AG09319 (cell line): ENCODE measurements at places on chromosomes 4 and X.

DNA sequence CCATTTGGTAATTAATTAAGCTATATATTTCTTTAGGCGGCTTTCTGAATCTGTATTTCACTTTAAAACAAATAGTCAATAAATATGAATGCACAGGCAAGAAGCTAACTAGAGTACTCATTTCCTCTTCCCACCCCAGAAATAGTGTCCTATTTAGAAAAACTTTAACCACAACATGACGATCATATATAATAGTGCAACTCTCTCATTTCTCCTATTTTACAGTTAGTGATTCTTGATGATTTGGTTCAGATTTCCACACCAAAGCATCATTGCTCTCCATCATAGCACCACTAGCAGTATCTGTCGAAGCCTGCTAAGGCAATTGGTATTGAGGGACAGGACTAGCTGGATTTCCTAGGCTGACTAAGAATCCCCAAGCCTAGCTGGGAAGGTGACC, 184.0 kb upstream of the GALNTL6 start:
- DNase-seq: no peak

DNA sequence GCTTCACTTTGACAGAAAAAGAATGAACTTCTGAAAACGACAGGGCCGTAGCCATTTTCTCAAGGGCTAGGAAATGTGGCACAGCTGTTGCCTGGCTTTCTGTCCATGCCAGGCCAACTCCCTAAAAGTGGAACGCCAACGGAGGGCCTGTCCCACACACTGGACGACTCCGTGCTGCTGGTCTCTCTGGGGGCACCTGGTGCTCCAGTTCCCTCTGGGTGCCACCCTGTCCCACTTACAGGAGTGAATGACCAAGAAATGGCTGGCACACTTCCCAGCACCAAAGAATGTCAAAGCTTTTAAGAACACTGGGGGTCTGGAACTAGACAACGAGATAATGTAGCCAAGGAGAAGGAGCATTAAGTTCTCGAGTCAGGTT, 40.9 kb downstream of the GATB start:
- no peak for DNase-seq

DNA sequence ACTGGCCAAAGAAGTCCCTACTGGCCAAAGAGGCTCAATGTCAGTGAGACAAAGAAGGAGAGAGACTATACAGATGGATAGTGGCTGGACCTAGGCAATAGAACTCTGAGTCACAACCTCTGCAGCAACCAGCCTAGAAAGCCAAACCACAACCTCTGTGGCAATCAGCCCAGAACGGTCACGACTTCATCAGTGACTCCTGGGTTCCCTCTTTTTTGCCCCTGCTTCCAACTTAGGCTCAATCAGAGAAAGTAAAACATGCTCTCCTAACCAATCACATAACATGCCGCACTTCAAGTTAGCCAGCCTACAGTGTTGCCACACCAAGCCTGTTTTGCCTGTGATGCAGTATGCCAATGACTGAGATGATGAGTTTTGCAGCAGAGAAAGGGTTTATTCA, 203.4 kb downstream of the ANAPC10 start:
- no peak for DNase-seq

- no peak for DNase-seq
Measured at GRCh38 chrX:70453024-70453618, 8.5 kb downstream of the DLG3 start.

- DNase-seq: no peak
Measured at GRCh38 chr4:55154933-55155332, 29.5 kb upstream of the KDR start.

- no peak for DNase-seq
Measured at GRCh38 chr4:96149894-96150293, 310.0 kb downstream of the PDHA2 start.

DNA sequence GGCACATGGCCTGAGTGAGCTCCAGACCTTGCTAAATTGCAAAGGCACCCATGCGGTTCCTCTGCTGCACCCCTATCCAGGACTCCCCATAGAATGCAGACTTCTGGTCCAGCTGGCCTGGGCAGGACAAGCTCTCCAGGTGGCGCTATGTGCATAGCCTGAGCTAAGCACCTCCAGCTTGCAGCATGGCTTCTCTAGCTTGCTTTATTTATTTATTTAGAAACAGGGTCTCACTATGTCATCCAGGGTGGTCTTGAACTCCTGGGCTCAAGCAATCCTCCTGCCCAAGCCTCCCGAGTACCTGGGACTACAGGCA, 5.5 kb upstream of the WFS1 start:
- no peak for DNase-seq

- no peak for DNase-seq
Measured at GRCh38 chr4:72022553-72022952, 9.2 kb upstream of the NPFFR2 start.

GRCh38 chrX:54695231-54695630, 102.8 kb downstream of the ITIH6 start:
- no peak for DNase-seq

DNA sequence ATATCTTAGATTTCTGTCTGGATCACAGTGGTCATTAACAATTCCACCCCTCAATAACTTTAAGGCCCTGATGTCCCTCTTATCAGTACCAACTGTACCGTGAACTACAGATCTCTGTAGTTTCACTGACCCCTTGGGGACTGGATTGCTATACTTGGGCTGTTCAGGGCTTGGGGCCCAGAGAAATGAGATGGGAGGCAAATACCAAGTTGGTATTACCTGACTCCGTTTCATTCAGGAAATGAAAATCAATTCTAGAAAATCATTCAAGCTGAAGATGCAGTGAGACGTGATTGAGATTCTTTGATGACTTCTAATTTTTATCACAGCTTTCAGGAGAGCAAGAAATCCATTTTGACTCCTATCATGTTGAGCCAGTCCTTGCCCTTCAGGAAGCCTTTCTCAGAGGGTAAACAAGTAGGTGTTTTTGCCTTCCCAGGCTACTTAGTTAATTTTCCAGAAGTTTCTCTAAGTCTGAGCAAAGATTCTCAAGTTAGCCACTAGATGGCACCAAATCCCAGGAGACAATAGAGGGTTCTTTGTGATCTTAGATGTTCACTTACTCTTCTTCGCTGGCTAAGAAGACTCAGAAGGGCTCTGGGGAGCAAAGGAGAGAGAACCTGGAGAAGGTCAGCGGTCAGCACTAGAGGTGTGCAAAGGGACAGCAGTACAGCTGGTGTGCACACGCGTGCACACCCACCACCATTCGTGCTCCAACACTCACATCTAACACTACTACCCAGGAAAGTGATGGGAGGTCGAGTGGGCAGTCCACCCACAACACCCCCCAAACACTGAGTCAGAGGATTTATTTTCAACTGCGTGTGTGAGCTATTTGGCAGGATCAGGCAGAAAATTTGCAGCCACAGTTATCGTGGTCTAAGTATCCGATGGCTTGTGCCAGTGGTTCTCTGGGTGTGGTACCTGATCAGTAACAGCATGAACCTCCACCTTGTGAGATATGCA, 7.4 kb downstream of the HNRNPH2 start:
- DNase-seq: peak; percentile 59

- DNase-seq: no peak
Measured at GRCh38 chr4:182554736-182555135, 311.5 kb downstream of the TENM3 start.

- no peak for DNase-seq
Measured at GRCh38 chrX:107429090-107429489, 20.4 kb upstream of the FRMPD3 start.

DNA sequence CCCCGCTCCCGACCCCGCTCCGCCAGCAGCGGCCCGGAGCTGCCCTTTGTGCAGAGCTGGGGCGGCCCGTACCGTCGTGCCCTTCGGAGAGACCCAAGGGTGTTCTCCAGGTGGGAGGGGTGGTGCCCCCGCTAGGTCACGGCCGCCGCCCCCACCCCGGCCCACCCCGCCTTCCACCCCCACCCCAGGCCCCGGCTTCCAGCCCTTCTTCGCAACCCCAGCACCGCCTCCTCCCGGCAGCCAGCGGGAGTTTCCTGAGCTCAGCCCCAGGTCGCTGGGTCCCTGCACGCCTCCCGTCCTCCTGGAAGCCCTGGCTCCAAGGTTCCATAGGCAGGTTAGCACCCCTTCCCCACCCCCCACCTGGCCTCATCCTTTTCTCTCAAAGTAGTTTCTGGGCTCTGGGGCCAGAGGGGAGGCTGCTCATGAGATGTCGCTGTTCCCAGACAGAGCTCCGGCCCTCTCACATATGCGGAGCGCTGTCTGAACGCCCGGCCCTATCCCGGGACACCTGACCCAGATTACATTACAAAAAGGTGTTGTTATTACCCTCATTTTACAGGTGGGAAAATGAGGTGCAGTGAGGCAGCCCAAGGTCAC, 25.2 kb upstream of the FGFR3 start:
- DNase-seq: no peak

DNA sequence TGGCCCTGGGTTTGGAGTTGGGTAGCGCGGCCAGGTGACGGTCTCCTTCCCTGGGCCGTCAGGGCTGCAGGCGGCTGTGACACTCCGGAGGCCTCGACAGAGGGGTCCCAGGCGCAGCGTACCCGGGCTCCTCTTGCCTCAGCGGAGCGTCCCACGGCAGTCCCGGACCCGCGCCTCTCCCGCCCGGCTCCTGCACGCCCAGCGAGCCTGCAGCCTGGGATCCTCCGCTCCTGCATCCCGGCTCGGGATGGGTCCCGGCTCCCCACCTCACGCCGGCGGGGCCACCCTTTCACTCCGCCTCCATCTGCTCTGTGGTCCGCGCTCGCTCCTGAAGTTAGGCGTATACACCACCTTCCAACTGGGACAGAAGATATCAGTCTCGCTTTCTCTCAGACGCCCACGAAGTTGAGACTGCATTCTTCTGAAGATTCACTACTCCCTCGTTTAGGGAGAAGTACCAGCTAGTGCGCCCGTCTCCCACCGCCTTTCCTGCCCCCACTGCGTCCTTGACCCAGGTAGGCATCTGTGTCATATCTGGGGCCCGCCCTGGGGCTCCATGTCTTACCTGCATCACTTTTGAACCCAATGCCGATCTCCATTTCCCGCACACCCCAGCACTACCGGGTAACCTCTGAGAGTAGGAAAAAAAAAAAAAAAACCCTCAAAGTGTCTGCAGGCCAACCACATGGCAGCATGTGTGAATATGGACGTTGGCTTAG, 32.3 kb upstream of the KDR start:
- no peak for DNase-seq

- DNase-seq: no peak
Measured at GRCh38 chr4:2741626-2742025, 14.5 kb downstream of the TNIP2 start.

DNA sequence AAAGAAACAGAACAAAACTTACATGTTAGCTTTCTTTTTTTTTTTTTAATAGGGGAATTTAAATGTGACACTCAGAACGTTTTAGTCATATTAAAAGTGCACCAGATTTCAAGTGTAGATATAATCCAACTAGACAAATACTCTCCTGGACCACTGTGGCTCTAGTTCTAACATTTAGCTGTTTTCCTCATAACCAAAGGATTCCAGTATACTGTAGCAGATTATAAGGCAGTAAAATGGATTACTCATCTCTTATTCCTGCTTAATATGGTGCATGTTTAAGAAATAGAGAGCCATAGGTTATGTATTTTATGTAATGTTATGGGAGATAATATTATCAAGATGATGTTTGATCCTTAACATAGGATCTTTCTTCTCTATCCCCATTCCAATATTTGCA, 1339.5 kb upstream of the AGA start:
- DNase-seq: no peak

GRCh38 chr4:188196134-188196735, 57.0 kb downstream of the TRIML1 start:
- DNase-seq: no peak

GRCh38 chr4:180578175-180578574, 1665.0 kb upstream of the TENM3 start:
- DNase-seq: no peak

DNA sequence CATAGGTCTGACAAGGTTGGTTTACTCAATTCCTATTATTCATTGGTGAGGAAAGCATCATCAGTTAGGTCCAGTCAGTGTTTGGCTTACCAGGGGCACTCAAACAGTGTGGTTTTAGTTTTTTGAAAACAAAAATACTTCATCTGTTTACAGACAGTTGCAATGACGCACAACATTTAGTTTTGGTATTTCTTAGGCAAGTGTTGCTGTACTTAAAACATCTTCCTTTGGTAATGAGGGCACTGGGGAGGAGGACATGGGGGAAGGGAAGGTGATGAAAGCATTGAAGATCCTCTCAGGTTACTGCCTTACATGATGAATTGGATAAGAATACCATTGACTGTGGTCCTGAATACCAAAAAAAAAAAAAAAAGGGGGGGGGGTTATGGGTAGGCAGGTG, 93.7 kb upstream of the MAOA start:
- no peak for DNase-seq

- no peak for DNase-seq
Measured at GRCh38 chr4:17934286-17934685, 87.3 kb downstream of the LCORL start.

- DNase-seq: no peak
Measured at GRCh38 chr4:188316391-188316790, 177.2 kb downstream of the TRIML1 start.

DNA sequence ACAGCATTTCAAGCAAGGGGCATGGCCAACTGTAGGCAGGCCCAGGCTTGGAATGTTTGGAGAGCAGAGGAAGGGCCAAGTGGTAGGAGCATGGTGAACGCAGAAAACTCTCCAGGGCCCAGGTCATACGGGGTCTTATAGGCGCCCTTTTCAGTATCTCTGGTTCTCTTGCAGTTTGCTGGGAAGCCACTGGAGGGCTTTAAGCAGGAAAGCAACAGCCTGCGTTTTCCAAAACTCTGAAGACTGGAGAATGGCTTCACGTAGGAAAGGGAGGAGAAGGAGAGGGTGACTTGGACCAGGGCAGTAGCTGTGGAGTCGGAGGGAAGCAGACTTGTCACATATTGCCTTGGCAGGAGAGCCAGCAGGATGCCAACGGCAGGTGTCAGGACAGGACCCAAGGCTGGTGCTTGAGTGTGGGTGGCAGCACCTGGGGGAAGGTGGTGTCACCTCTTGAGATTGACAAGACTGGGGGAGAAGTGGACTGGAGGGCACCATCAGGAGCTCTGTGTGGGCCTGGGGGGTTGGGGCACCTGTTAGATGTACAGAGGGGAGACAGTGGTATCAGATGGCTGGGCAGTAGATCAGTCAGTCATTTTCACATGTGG, 21.9 kb downstream of the TKTL1 start:
- no peak for DNase-seq

DNA sequence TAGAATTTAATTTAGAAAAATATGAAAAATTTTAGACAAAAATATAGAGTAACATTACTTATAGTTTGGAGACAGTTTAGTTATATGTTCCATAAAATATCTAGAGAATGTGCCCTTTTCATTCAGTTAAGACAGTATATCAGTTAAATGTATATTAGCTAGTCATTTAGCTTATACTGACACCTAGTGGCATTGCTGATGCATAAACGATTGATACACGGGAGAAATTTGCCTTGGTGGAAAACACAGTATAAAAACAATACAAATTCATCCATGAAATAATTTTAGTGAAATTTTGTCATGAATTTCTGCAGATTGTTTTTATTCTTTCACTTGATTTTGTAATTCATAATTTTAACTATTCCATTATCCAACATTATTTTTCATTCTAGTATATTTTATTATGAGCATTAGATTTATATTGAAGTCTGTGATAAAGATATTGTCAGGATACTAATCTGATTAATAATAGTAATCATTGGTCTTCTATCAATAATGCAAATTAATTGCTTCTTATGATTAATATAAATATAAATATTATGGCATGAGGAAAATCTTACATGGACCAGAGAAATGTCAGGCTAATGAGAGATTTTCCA, 219.0 kb downstream of the TLL1 start:
- DNase-seq: peak; percentile 5

- DNase-seq: no peak
Measured at GRCh38 chr4:181731900-181732299, 511.3 kb upstream of the TENM3 start.

GRCh38 chrX:70480660-70481018, 36.0 kb downstream of the DLG3 start:
- no peak for DNase-seq
